ENCODE measurements at places on chromosomes 7 and 10. TPM values are rescaled to one million over a fixed set of nuclear protein-coding genes. Genes with fewer than 3 reads are reported as not detected.

Gene CPED1
- total RNA-seq = 0.22 TPM

Gene ZNF32
- 14.5 TPM for total RNA-seq

Gene CRTAC1
- total RNA-seq = 0.72 TPM

GRCh38 chr7:156139633-156140032 is 327.4 kb upstream of the SHH start:
- no peaks in the 10 kb centered on the region for H3K27me3 ChIP-seq
- no peak overlapping the region for H3K27ac ChIP-seq
- H3K4me1 ChIP-seq = no peaks in the 10 kb centered on the region
- no peak for DNase-seq
- H3K4me3 ChIP-seq = no peak overlapping the region

DNA sequence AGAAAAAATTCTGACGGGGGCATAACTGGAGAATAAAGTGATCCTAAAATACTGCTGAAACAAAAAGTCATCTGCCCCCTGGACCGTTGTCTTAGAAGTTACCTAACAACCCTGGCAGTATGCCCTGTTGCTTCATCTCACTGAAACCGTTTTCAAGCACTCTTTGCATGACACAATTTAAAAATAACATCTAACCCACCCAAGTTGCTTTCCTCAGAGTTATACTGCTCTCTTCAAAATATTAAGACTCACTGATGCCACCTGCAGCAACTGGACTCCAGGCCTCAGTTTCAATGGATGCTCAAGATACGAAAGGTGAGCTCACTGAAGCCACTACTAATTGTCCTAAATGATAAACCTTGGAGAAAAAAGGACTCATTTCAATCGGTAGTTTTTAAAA is 57.4 kb downstream of the CDK6 start:
- no peak overlapping the region for H3K27ac ChIP-seq
- no peaks in the 10 kb centered on the region for H3K36me3 ChIP-seq
- H3K4me1 ChIP-seq = peaks cover 20% of the 10 kb centered on the region
- H3K4me3 ChIP-seq = no peak overlapping the region
- no peaks in the 10 kb centered on the region for H3K27me3 ChIP-seq
- DNase-seq = no peak

DNA sequence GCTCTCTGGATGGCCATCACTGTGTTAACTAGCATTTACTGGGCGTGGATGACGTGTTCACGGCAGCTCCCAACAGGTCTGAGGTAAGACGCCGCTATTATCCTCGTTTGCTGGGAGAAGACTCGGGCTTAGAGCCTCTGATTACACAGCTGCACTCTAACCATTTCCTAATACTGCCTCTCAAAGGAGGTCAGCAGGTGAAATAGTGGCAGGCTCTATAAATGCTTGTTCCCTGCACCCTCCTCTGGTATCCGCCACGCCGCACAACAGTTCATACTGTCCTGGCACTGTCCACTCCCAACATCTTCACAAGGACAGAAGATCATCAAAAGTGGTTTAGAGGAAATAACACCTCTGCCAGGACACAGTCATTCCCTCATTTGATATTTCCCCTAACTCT is 28.3 kb downstream of the HIPK2 start:
- no peak overlapping the region for H3K4me3 ChIP-seq
- DNase-seq = no peak
- H3K36me3 ChIP-seq = peaks cover 2% of the 10 kb centered on the region

DNA sequence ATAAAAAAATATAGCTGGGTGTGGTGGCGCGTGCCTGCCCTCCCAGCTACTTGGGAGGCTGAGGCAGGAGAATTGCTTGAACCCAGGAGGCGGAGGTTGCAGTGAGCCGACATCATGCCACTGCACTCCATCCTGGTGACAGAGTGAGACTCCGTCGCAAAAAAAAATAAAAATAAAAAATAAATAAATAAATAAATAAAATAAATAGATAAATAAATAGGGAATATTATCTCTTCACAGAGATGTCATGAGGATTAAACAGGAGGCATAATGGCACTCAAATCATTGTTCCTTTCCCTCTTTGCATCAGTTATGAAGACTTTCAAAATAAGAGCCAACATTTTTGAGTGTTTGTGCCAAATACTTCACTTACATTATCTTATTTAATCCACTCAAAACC is 32.0 kb upstream of the BMPR1A start:
- no peaks in the 10 kb centered on the region for H3K4me1 ChIP-seq

- no peaks in the 10 kb centered on the region for H3K4me1 ChIP-seq
- H3K27ac ChIP-seq = no peak overlapping the region
- no peaks in the 10 kb centered on the region for H3K27me3 ChIP-seq
- H3K4me3 ChIP-seq = no peak overlapping the region
- DNase-seq = no peak
These were observed 47.6 kb upstream of the NANOS1 start for GRCh38 chr10:118981946-118982345.

DNA sequence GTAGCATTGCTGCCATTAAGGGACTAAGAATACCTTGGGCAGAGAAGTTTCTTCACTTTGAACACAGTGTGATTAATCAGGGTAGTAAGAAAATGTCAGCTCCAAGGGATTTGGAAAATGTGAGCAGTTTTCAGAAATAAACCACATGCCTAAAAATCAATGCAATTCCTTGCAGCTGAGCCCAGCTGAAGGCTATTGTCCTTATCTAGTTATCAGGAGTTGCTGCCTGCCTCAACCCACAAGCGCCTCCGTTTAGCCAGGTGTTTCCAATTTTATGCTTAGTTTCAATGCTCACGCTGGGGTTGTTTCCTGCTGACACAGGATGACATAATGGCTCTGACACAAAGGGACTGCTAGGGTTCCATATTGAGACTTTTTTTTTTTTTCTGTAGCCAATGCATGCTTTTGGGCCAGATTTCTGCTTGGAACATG is 132.3 kb upstream of the ANK3 start:
- no peaks in the 10 kb centered on the region for H3K36me3 ChIP-seq
- no peak overlapping the region for H3K4me3 ChIP-seq
- no peaks in the 10 kb centered on the region for H3K4me1 ChIP-seq
- peaks cover 4% of the 10 kb centered on the region for H3K27me3 ChIP-seq

GRCh38 chr10:83723080-83723479 is 416.2 kb upstream of the GHITM start:
- H3K27me3 ChIP-seq = no peaks in the 10 kb centered on the region
- no peaks in the 10 kb centered on the region for H3K36me3 ChIP-seq
- H3K4me1 ChIP-seq = peaks cover 26% of the 10 kb centered on the region

DNA sequence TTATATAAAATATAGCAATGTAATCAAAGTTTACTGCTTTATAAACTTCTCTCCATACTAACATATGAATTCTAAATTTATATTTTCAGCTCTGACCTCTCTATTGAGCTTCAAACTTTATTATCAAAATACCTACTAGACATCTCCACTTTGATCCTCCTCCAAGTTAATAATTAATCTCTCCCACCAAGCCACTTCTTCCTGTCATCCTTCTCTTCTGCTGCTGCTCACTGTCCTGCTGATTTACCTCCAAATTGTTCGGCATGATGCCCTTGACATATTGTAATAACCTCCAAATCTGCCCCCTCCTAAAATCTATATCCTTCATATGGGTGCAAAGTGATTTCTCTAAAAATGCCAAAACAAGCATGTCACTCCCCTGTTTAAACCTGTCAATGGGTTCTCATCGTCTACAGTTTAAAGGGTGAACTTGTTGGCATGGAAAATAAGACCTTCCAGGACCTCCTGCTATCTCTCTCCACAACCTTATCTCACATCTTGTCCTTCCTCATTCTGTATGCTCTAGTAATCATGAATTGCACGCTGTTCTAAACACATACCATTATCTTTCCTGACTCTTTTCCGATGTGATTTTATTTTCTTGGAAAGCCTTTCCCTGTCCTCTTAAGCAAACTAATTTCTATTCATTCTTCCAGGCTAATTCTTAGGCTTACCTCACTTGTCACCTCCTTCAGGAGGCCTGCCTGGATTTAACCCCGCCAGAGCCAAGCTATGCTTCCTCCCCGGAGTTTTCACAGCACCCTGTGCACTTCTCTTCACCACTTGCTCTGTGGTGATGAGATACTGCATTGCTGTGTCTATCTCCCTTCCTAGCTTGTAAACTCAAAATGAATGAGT is 52.1 kb upstream of the STK17A start:
- no peak for DNase-seq
- no peaks in the 10 kb centered on the region for H3K36me3 ChIP-seq
- H3K27ac ChIP-seq = no peak overlapping the region
- peaks cover 5% of the 10 kb centered on the region for H3K27me3 ChIP-seq

All from endothelial cell of umbilical vein (primary cell).